ENCODE measurements at places on chromosomes 6 and 20. TPM values are rescaled to one million over a fixed set of nuclear protein-coding genes. Genes with fewer than 3 reads are reported as not detected.

Gene TMC2
- not detected for total RNA-seq

GRCh38 chr20:2538356-2538755, 2.0 kb downstream of the TMC2 start:
- no peak for DNase-seq

DNA sequence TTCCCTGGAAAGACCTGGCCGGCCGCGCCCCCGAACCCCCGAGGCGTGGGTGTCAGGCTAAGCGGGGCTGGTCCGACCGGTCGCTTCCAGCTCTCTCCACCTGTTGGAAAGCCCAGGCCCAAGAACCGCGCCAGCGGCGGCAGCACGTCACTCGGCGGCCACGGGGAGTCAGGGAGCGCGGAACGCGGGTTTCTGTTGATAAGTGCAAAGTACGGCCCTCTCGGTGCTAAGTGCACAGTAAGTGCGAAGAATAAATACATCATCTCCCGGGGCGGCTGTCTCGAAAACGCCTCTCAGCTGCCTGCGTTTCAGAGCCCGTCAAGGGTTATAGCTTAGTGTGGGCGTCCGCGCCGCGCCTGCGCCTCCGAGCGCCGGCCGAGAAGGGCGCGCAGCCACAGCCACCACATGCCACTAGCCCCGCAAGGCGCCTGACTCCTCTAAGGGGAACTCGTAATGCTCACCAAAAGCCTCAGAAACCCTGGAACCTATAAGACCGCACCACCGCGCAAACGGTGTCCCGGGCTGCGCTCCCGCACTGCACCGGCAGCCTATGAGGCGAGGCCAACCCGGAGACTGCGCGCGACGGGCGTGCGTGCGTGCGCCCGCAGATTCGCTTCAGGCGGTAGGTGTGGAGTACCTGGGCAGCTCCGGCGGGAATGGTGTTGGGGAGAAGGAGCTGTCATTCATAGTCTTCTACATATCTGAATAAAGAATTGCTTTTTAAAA, 9.2 kb upstream of the TBX18 start:
- DNase-seq = peak; percentile 70

DNA sequence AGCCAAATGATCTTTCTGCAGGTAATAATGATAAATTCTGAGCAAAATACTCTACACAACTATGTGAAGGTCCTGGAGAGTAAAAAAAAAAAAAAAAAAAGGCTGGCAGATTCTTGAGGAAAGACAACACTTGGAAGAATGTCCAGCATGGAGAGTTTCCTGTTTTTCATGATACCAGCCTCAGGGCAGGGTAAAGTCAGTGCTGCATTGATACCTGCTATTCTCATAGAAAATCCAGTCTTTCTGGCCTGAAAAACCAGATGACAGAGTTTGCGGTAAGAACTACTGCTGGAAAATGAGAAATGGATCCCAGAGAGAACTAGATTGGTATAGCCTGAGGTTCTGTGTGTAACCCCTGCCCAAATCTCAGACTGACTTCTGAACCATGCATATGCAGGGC, 89.1 kb downstream of the AFG1L start:
- no peak for DNase-seq

DNA sequence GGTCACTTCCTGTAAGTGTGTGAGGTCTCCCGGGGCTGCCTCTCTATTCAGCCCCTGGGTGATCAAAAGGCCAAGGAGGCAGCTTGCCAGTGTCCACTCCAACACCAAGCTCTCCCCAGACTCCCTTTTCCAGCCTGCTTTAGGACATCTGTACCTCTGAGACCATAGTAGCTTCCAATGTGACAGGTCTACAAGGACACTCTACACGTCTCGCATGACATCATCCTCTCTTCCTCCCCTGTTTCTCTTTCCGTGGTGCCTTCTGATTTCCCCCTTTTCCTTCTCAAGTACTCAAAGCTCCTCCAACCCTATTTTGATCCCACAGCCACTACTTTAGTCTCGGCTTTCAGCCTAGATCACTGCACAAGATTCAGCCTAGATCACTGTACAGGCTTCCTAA, 26.4 kb downstream of the HLA-F start:
- DNase-seq = no peak

DNA sequence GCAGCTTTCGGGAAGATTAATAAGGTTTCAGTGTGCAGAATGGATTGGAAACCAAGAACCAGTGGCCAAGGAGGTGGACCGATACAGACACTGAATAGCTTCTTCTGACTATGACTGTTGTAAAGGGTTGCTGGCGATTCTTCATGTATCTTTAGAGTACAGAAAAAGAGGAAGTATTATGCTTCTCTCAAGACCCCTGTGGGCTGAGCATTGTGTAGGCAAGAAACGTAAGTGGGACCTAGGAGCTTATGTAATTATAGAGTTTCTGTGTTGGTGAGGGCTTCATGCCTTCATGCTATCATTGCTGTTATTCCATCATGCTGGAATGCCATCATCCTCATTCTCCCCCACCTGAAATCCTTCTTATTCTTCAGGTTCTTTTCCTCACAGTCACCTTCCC, 105.4 kb upstream of the AKIRIN2 start:
- DNase-seq = no peak

DNA sequence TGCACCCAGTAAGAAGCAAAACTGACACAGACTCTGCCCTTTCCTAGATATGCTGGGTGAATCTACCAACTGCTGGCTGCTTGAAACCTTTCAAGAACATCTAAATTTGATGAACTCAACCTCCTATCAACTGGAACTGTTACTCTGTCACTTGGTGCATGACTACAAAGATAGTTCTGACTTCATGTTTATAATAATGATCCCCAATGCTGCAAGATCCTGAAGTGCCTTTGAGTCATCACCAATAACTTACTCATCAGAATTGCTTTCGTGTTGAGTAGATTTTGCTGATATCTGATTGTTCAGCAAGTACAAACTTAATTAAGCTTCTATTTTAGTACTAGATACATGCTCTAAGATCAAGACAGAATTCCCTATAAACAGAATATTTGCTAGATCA, 100.2 kb upstream of the ARMC2 start:
- no peak for DNase-seq

DNA sequence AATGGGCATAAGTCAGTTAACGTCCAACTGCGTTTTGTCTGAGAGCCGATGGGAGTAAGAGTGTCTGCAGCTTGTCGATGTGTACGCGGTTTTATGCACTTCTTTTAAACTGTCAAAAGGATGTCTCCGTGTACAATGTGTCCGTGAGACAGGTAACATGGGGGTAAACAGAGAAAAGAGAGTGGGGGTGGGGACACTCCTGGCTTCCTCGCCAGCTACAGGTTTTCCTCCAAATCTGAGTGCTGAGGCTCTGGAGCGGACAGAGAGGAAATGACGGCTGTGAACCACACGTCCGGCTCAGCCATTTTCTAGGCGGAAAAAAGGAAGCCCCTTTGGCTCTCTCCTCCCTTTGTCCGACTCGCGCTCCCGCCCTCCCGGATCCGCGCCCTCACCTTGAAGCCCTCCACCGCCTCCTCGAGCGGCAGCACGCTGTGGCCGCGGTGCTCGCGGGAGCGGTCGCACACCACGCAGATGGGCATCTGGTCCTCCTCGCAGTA, 916 bp downstream of the TRIM27 start:
- peak; percentile 41 for DNase-seq

All from MG63 (cell line).